T47D (cell line): ENCODE measurements at places on chromosomes 7 and 10.

DNA sequence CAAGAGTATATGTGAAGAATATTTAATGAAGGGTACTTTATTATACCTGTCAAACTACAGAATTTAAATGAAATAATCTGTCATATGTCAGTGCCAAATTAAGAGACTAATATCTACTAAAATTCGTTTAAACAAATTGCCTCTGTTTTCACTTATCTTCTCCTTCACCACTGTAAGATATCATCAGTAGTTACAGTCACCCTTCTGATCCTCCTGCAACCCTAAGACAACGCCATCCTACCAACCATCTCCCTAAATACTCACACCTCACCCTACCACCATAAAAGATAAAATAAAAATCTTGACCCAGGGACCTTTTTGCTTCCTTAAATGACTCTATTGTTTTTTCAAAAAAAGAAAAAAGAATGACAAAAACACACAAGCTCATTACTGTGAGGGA, 20.8 kb downstream of the EZH2 start:
- DNase-seq = no peak

DNA sequence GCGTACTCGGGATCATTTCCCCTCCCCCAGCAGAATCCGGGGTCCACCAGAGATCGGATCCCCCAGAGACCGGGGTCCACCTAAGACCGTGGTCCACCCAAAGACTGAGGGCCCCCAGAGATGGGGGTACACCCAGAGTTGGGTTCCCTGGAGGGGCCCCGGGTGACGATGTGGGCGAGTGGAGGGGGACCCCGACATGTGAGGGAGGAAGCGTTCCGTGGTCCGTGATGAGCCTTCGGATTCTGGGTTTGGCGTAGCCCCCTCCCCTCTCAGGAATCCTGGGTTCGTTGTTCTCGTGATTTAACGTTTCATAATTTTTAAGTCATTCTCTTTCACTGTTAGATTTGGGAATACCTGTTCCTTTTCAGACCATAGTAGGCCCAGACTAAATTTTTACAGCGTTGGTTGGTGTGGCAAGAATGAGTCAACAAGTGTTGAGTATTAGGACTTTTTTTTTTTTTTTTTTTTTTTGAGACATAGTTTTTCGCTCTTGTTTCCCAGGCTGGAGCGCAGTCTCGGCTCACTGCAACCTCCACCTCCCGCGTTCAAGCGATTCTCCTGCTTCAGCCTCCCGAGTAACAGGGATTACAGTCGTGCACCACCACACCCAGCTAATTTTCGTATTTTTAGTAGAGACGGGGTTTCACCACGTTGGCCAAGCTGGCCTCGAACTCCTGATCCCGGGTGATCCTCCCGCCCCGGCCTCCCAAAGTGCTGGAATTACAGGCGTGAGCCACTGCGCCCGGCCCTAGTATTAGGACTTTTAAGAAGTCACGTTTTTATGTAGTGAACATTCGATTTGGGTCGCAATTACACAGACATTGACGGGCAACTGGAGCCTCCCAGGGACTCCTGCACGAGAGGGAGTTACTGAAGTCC, 672 bp downstream of the GTPBP4 start:
- DNase-seq = no peak

- no peak for DNase-seq
Measured at GRCh38 chr7:12423997-12424745, 20.5 kb upstream of the VWDE start.

DNA sequence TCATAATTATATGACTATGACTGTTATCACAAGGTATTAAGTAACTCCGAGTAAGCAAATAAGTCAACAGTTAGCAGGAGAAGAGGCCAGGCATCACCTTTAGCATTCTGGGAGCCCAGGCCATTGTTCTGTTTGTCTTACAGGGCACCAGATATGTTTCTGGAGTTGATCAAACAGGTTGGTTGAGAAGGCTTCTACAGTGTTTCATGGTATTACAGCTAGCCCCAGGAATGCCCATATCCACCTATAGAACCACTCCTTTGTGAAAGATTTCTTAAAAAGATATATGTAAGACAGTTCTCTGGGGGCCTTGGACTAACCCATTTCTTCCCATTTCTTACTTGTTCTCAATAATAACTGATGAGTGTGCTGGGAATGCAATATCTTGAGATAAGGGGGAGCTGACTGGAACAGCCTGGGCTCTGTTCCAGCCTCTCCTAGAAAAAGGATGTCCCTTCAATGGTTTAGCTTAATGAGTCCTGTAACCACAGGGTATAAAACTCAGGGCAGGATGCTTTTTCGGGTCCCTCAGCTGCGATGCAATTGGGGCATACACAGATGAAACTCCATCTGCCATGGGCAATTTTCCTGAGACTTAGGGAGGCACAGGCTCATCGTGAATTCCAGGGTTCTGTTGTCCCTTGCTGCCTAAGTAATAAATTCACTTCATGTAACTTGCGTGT, 286.4 kb downstream of the BAMBI start:
- no peak for DNase-seq

DNA sequence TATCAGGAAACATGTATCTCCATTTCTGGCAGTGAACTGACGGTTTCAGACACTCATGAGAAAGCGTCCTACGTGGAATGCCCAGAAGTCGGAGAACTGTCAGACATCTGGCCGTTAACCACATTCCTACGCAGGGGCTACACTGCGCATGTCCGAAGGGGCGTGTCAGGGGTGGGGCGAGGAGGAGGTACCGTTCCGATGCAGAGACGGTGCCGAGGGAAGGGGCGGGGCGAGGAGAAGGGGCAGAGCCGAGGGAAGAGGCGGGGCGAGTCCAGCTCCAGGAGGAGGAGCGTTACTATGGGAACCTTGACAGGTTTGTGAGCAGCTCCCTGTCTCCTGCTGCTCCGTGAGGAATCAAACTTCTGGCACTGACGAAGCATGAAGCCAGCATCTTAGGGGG, 366.9 kb upstream of the NUPR2 start:
- peak; percentile 80 for DNase-seq

DNA sequence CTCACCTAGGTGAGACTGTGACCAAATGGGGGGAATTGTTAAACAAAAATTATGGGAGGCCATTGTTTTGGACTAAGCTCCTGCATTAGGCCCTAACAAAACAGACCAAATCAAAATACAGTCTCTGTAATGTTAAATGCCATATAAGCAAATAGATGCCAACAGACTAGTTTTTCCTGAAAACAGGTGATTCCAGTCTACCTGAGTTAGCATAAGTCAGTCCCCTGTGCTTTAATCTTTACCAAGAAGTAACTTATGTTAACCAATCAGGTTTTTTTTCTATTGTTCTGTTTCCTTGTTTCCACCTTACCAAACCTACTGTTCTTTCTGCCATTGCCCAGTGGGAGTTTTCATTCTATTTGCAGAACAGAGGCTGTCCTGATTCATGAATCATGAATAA, 48.0 kb downstream of the PDZD8 start:
- DNase-seq = peak; percentile 6

DNA sequence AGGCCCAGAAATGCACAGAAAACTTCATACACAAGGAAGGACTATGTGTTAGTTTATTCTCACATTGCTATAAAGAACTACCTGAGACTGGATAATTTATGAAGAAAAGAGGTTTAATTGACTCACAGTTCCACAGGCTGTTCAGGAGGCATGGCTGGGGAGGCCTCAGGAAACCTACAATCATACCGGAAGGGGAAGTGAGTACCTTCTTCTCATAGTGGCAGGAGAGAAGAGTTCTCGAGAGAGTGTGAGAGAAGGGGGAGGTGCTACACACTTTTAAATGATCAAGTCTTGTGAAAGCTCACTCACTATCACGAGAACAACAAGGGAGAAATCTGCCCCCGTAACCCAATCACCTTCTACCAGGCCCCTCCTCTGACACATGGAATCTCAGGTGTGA, 16.8 kb upstream of the RAMP3 start:
- DNase-seq = no peak

- DNase-seq = no peak
Measured at GRCh38 chr10:93742633-93743349, 14.9 kb upstream of the LGI1 start.

DNA sequence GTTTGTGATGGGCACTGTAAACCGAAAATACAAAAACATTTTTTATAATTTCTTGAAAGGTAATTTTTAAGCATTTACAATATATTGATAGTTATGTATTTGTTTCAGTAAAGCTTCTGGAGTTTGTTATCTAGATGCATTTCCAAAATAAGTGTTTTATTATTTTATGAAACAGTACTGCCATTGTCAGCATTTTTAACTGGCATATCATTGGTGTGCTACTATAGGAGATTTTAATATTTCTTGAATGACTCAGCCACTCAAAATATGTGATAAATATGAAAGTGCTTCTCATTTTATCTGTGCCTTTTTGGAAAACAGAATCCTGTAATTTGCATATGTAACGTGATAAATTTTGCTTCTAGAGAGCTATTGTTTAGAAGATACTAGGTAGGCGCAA, 97.9 kb downstream of the ANKIB1 start:
- no peak for DNase-seq

DNA sequence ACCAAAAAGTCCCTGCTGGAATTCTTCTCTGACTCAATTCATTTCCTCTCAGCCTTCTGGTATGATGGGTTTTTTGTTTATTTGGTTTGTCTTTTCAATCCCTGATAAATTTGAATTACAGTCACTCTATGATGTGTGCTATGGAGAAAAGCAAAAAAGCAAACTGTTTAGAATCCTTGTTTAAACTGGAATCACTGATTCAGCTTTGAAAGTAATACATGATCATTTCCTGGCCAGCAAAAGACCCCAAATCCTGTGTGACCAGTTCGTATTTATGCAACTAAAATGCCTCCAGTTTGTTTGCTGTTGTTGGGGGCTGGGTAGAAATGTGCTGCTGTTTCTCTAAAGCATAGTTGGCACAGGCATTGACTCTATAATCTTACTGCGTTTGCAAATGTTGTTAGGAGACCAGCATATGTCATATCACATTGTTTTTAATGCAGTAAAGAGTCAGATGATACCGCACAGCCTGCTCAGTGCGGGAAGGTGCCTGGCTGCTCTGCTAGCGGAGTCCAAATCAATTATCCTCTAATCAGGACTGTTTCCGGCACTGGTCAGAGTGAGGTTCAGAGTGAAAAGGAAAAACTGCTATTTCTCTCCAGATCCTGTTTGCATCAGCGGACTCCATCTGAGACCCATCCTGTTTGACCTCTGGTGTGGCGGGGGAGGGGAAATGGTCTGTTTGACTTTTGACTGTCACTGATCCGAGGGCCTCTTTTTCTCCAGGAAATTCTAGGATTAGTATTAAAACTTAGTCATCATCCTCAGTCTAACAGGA, 40.6 kb upstream of the ADD3 start:
- no peak for DNase-seq

DNA sequence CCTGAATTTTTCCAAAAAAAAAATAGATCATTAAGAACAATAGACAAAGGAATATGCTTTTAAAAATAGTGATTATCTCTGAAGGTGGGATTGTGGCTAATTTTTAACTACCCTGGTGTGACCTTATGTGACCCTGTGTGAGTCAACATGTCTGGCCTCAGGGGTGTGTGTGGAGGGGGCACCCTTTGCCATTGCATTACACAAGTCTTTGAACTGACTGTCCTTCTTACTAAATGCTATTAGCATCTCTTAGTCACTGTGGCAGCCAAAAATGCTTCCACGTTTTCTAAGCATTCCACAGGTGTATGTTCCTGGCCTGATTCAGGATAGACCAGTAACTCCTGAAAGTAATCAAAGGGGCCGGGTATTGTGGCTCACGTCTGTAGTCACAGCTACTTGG, 175.4 kb downstream of the MGMT start:
- DNase-seq = no peak

GRCh38 chr7:12796397-12797127, 109.1 kb downstream of the ARL4A start:
- DNase-seq = no peak

GRCh38 chr7:22647451-22648257, 79.3 kb upstream of the IL6 start:
- no peak for DNase-seq

DNA sequence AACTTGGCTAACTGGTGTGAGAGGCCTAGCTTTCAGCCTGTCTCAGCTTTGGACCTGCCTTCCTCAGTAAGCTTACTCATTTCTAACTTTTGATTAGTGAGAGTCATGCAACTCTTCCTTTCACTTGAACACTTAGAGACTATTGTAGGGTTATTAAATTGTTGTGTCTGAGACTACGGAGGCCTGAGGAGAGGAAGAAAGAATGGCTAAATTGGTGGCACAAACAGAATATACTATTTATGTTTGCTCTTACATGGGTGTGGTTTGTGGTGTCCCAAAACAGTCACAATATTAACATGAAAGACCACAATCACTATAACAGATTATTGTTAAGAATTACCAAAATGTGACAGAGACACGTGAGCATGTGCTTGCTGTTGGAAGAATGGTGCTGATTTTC, 82.1 kb downstream of the TRIM24 start:
- DNase-seq = no peak

DNA sequence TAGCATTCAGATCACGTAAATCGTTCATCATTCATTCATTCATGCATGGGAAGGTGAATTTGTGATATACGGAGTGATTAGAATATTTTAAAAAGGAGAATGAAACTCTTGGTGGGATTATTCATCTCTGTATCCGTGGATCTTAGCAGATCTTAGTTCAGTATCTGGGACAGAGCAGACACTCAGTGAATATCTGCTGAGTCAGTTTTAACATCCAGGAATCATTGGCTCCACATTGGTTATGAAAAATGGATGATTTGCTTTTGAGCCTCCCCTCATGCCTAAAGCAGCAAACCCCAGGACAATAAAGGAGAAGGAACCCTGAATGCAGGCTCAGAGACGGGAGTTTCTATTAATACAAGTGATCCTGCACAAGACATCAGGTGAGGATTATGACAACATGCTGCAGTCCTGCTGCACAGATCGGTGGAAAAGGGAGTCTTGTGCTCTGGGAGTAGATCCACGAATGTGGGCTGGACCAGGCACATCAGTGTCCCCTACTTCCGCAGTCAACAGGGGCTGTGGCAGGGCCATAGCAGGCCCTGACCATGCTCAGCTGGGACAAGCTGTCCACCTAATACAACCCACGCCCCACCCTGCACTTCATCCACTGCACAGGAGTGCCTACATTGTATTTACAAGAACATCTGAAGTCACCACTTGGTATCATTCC, 26.9 kb upstream of the FIGNL1 start:
- DNase-seq = no peak

- peak; percentile 10 for DNase-seq
Measured at GRCh38 chr10:22998091-22998490, 70.2 kb downstream of the ARMC3 start.

DNA sequence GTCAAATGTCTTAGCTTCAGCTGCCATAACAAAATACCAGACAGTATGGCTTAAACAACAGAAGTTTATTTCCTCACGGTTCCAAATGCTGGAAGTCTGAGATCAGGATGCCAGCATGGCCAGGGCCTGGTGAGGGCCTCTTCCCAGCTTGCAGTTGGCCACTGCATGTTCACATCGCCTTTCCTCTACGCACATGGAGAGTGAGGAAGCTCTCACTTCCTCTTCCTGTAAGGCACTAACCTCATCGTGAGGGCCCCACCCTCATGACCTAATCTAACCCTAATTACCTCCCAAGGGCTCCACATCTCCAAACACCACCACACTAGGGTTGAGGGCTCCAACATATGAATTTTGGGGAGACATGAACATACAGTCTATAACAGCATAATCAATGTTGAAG, 14.4 kb downstream of the ZNF33B start:
- no peak for DNase-seq
